Activated T-helper 17 cell treated with anti-CD3 and anti-CD28 coated beads, Interleukin-2, amount 50 U/mL, for 72 hours (primary cell): ENCODE measurements at places on chromosomes 3 and 15. TPM values are rescaled to one million over a fixed set of nuclear protein-coding genes. Genes with fewer than 3 reads are reported as not detected.
A peak's percentile ranks its signal among the peaks of the same experiment; 100 is the strongest.

DNA sequence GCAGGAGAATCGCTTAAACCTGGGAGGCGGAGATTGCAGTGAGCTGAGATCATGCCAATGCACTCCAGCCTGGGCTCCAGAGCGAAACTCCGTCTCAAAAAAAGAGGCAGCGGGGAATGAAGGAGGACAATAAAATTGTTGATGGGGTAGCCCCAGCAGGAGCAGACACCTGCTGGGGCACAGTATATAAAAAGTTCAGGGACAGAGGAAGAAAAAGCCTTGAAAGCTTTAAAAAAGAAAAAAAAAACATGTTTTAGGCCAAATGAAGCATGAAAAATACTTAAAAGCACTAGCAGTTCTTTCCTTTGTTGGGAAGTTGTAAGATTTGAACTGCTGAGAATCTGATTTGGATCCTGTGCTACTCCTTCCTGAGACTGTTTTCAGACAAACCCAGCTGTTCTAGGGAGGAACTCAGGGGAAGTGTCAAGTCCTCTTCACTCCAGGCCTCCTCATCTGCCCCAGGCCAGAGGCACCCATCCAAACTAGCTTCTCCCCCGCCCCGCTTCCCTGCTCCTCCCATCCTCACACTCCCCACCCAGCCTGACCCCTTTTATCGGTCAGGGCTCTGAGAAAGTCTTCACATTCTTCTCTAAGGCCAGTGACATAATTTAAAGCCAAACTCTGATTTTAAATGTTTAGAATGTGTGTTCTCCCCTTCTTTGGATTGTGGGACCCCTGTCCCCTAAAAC, 4.9 kb downstream of the IL17RD start:
- ATAC-seq, result no peak
- no peak overlapping the region for H3K27ac ChIP-seq
- peaks cover 10% of the 10 kb centered on the region for H3K4me1 ChIP-seq
- peaks cover 29% of the 10 kb centered on the region for H3K27me3 ChIP-seq
- no peak overlapping the region for H3K4me3 ChIP-seq
- no peaks in the 10 kb centered on the region for H3K36me3 ChIP-seq

DNA sequence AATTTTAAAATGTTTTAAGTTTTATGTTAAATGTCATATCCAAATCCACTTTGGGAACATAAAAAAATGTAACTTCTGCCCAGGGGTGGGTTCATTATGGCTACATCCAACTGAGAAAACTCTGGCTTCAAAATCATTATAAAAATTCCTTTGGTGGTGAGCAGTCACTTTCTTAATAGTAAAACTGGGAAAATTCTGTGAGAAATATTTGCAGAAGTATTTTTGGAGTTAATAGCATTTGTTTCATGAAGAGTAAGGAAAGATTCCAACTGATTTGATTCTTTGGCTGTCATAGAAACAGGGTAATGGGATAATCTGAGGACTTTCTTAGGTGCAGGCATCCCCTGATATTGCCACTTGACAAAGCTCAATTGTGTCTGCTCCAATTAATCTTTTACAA, 38.8 kb downstream of the CPA3 start:
- no peaks in the 10 kb centered on the region for H3K4me1 ChIP-seq
- no peak overlapping the region for H3K4me3 ChIP-seq
- no peak for ATAC-seq
- H3K36me3 ChIP-seq, result no peaks in the 10 kb centered on the region

GRCh38 chr3:150945226-150946032, 27.1 kb downstream of the CLRN1 start:
- no peak overlapping the region for H3K27ac ChIP-seq
- H3K4me1 ChIP-seq, result no peaks in the 10 kb centered on the region
- no peak for ATAC-seq

GRCh38 chr3:12196684-12197083, 38.0 kb upstream of the TIMP4 start:
- peaks cover 9% of the 10 kb centered on the region for H3K36me3 ChIP-seq
- H3K4me3 ChIP-seq, result no peak overlapping the region
- H3K4me1 ChIP-seq, result peaks cover 32% of the 10 kb centered on the region
- peak overlapping the region; percentile 67 for H3K27ac ChIP-seq
- peaks cover 4% of the 10 kb centered on the region for H3K27me3 ChIP-seq

DNA sequence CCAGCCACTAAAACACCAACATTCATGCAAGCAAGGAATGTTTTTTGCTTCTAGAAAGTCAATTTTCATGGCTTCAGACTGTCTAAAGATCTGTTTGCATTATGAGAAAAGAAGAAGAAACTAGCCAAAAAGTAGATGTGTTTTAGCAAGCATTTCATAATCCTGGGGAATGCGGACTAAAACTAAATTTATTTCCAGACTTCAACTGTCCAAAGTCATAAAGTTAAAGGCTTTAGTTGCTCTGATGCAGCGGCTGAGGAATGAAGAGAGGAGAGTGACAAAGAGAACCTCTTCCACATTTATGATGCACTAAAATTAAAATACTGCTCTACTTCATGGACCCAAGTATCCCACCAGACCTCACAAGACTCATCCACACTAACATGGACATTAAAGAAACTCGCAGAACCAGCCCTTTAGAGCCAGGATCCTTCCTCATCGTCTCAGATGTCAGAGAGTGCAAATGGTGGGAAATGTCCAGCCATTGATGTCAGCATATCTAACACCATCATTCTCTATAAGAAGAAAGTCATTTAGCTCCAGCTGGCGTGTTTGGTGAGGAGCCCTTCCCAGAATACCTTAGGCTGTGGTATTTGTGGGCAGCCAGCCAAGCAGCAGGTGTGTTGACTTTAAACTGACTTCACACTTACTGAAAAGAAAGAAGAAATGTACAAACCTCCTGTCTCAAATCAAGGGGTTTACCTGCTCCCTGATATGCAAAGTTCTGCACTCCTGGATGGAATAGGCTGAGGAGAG, 17.4 kb downstream of the FYCO1 start:
- peak overlapping the region; percentile 98 for H3K27ac ChIP-seq
- peak; percentile 30 for ATAC-seq
- no peaks in the 10 kb centered on the region for H3K27me3 ChIP-seq
- peaks cover 99% of the 10 kb centered on the region for H3K36me3 ChIP-seq
- peak overlapping the region; percentile 87 for H3K4me3 ChIP-seq

- no peaks in the 10 kb centered on the region for H3K36me3 ChIP-seq
- H3K4me1 ChIP-seq, result peaks cover 6% of the 10 kb centered on the region
- H3K4me3 ChIP-seq, result no peak overlapping the region
- H3K27ac ChIP-seq, result no peak overlapping the region
- peaks cover 9% of the 10 kb centered on the region for H3K27me3 ChIP-seq
Observed at GRCh38 chr15:74311734-74312444, 55.6 kb downstream of the CYP11A1 start.

DNA sequence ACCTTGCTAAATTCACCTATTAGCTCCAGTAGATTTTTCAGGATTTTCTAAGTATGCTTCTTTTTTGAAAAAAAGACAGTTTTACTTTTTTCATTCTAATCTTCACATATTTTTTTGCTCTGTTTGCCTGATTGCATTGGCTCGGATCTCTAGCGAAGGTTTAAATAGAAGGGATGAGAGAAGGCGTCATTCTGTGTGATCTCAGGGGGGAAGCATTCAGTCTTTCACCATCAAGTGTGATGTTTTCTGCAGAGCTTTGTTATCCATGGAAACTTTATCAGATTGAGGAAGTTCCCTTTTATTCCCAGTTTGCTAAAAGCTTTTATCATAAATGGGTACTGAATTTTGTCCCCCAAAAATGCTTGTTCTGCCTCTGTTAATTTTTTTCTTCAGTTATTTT, 120.3 kb downstream of the LRRK1 start:
- H3K4me1 ChIP-seq, result no peaks in the 10 kb centered on the region
- H3K27ac ChIP-seq, result no peak overlapping the region
- no peak overlapping the region for H3K4me3 ChIP-seq
- ATAC-seq, result no peak
- peaks cover 37% of the 10 kb centered on the region for H3K27me3 ChIP-seq
- H3K36me3 ChIP-seq, result no peaks in the 10 kb centered on the region

GRCh38 chr15:90957031-90957790, 2.5 kb downstream of the RCCD1 start:
- peaks cover 8% of the 10 kb centered on the region for H3K4me1 ChIP-seq
- no peaks in the 10 kb centered on the region for H3K27me3 ChIP-seq
- peak overlapping the region; percentile 46 for H3K4me3 ChIP-seq
- no peak for ATAC-seq

- no peak for ATAC-seq
- H3K27ac ChIP-seq, result no peak overlapping the region
- H3K4me3 ChIP-seq, result no peak overlapping the region
- H3K27me3 ChIP-seq, result no peaks in the 10 kb centered on the region
- peaks cover 100% of the 10 kb centered on the region for H3K36me3 ChIP-seq
Observed at GRCh38 chr3:45960289-45960688, 17.0 kb downstream of the CXCR6 start.

DNA sequence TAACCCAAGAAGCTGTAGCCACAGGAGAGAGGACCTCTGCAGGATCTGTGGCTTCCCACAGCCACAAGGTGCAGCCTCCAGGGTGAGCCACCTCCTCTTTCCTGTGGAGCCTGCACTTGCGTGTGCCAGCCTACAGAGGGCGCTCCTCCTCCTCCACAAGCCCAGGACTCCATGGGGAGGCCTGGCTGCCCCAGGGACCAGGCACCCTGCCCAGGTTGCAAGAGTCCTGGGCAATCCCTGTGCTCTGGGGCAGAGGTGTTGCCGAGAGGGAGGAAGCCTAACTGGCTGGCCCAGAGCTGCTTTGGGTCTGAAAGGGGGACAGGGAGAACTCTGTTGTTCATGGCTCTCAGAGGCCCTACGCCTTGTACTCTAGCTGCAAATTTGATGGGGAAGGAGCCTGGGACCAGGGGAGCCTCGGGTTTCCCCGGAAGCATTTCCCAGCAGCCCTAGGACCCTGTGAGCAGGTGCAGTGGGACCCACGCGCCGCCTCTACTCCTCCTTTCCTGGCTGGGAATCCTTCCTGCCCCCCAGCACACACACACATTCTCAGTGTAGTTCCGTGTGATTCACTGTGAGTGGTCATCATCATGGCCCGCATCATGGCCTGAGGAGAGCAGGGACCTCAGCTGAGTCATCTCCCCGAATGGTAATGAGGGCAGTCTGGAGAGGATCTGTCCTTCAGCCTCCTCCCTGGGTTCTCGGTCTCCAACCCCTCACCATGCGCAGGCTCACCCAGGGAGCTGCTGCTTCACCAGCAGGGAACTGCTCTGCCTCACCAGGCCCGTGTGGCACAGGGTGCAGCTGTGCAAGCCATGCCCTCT, 24.3 kb downstream of the TBC1D21 start:
- peaks cover 6% of the 10 kb centered on the region for H3K4me1 ChIP-seq
- H3K27ac ChIP-seq, result no peak overlapping the region
- H3K27me3 ChIP-seq, result no peaks in the 10 kb centered on the region

Gene DAZL
- total RNA-seq, result 0.13 TPM
